ENCODE measurements at places on chromosomes 3 and 15.

GRCh38 chr15:88225461-88225860 lies 31.1 kb downstream of the NTRK3 start:
- no peak for DNase-seq

DNA sequence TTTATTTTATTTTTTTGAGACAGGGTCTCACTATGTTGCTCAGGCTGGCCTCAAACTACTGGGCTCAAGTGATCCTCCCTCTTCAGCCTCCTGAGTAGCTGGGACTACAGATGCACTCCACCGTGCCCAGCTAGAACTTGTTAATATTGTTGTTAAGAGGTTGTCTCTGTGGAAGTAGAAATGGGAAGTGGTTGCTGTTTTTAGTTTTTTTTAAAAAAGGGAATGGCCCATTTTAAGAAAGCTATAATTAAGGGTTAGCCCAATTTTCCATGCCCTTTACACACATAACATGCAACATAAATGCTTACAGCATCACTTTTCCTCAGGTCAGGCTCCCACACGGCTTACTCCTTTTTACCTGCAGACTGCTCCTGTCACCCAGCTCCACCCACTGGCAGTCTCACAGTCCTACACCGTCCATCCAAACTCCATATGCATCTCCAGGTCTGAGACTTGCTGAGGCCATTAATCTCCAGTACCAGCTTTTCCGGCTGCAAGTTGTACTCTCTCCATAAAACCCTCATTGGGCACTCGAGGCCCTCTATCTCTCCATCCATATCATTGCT lies 19.8 kb downstream of the MORC1 start:
- DNase-seq, result no peak

DNA sequence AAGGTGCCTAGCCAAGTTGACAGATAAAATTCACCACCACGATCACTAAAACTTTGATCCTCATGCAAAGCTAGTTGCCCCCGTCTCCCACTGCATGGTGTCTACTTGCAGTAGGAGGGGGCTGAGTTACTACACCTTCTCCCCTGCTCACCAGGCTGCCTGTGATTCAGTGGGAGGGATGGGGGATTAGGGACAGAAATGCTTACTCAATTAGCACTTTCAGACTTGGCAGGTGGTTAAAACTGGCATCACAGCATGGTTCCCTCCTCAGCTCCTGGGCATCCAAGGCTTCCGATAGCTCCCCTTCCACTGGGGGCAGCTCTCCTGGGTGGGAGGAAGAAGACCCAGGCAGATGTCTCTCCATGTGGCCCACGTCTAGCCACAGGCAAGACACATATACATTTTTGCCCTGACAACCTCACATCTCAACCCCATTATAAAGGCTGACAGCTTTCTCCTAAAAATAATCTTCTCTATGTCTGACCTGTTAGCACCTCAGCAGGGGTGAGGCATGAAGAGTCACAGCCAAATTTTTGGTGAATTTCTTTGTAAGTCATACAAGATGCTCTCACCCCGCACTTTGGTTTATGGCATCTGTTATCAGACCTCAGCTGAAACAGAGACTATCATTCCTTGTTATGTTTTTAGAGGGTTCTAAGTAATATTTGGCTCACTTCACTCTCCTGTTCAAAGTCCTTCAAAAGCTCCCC lies 369.0 kb downstream of the SV2B start:
- DNase-seq, result no peak

DNA sequence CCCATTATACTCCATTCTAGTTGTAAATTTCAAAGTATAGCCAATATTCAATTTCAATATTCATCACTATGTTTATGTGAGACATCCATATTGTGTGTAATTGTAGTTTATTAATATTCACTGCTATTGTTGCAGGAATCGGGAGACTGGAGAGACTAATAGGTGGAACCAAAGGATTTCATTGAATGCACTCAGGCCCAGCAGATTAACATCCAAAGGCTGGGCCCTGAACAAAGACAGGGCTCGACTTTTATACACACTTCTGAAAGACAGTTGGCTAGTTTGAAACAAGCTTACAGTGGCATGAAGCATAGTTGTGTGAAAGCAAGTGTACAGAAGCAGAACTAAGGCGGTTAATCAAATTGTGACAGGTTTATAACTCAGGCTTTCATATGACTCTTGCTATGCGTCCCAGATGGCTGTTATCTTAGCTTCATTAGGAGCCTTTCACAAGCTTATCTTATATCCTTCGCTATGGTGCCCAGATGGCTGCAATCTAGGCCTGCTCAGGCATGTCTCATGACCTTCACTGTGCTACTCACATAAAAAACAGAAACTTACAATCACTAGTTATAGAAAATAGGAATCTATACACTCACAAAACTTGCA lies 1038.8 kb upstream of the EPHA6 start:
- DNase-seq, result no peak

DNA sequence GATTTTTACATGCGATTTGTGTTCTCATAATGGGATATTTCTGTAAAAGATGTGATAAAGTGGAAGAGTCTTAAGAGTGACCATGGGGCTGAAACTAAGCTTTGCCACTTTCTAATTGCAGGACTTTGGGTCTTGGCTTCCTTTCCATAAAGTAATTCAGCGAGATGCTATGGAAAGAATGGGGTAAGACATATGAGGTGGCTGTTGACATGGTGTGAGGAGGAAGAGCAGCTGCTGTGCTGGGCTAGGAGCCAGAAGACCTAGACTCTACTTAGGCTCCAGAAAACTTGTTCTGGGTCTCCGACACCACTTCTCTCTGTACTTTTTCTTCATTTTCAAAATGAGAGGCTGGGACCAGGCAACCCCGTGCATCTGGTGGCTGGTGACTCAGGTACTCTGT lies 654.5 kb upstream of the CFAP20DC start:
- no peak for DNase-seq

- no peak for DNase-seq
Measured at GRCh38 chr15:40721701-40722100, 26.7 kb downstream of the RAD51 start.

DNA sequence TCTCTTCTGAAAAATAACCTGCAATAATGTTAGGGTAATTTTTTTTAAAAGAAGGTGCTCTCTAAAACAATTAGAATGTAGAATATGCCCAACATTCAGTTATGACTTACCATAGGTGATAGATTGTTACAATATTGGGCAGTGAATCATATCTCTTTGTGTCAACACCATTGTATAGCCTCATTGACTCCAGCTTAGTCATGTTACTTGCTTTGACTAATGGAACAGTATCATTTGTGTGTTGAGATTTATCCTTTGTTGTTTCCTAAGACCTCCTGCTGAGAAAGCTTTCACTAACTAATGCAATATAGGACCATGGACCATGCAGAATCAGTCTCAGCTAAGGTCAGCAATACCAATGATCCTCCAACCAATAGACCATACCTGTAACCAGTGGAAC lies 1106.4 kb downstream of the SI start:
- DNase-seq, result no peak

DNA sequence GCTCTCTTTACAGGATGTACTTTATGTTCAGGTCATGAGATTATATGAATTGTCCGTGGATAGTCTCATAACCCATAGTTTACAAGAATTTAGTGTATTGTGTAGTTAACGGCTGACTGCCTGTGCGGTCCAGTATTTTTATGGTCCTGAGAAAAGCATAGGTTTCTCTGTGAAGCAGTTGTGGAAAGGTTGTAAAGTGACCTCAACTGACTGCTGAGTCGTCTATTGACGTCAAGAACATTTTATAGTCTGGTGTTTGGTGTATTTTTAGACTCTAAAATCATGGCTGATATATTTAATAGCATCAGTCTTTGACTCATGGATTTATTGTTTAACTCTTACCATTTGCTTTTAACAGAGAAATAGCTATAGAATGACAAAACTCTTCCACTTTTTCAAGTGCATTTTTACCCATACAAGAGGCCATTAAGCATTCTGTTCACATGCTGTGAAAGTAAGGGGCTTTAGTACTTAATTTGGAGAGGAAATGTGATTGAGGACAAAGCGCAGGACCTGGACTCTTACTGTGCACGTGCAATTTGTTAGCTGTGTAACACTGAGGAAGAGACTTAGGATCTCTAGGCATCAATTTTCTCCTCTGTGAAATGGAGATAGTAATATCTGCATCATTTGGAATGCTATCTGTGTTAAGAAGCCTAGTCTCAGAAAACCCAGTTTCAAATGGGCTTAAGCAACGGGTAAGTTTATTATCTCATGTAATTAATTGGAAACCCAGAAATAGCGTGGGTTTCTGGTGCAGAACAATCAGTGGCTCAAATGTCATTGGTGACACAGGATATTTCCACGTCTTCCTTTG lies 240.8 kb downstream of the NFKBIZ start:
- DNase-seq, result peak; percentile 62

GRCh38 chr15:45126535-45127158 lies 3.0 kb downstream of the DUOXA1 start:
- DNase-seq, result peak; percentile 24

DNA sequence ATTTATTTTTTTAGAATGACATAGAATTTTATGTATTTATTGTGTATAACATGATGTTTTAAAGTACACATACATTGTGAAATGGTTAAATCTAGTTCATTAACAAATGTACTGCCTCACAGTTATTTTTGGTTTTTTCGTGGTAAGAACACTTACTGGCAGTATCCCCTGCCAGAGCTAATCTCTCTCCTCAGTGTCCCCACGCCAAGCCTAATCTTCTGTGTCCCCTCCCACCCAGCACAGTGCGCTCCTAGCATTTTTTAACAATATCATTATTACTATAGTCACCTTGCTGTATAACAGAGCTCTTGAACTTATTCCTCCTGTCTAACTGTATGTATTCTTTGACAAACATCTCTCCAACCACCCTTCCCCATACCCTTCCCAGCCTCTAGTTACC lies 333.2 kb downstream of the GABRB3 start:
- no peak for DNase-seq

DNA sequence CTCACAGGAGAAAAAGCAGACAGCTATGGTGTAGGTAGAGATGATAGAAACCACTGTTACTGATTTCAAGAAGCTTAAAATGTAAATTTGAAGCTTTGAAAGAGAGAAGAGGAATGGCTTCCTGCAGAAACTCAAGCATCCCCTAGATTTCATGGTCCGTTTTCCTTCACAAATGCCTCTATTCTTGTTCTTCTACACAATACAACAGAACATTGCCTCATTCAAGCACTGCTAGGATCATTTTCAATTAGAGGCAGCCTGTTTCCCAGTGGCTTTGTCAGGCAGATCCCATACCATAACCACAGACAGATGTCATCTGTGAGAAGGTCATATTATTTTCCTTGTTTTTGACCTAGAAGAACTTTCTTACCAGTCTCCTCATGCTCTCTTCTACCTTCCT lies 77.9 kb upstream of the SPRED1 start:
- DNase-seq, result no peak

DNA sequence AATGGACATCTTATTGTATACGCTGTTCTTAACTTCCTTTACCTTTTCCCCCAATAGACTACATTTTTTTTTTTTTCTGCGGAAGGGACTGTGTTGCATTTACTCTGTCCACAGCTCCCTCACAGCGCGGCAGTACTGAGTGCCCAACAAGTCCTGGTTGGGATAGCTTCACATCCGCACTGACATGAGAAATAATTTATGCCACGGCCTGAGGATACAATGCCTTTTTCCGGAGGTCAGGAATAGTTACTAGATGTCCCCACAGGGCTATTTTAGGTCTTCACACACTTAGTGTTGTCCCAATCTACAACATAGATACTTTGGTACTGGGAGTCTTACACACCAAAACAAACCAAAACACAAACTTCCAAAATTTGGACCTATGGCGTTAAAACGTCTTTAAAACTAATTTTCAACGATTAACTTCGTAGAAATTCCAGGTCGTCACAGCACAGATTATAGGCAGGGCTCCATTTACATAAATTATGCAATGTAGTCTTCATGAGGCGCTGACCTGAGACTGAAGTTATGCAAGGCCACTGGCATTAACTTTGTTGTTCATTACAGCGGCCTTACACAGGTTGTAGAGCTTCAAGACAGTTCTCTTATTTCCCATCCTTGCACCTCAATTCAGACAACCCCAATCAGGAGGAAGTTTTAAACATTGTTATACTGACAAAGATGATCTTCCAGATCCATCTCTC lies 989 bp upstream of the PPIB start:
- DNase-seq, result peak; percentile 22

DNA sequence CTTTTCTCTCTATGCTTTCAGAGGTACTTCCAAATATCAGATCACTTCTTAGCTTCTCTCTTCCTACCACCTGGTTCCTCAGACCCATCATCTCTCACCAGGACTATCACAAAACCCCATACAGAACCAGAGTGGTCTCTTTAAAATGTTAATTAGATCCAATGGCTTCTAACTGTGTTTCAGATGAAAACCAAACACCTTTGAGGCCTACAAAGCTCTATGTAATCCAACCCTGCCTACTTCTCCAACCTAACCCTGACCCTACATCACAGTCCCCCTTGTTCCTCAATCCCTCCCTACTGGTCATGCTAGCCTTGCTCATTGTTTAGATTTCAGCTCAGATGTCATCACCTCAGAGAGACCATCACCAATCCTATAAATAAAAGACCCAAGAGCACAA lies 34.8 kb downstream of the SUMF1 start:
- DNase-seq, result no peak

DNA sequence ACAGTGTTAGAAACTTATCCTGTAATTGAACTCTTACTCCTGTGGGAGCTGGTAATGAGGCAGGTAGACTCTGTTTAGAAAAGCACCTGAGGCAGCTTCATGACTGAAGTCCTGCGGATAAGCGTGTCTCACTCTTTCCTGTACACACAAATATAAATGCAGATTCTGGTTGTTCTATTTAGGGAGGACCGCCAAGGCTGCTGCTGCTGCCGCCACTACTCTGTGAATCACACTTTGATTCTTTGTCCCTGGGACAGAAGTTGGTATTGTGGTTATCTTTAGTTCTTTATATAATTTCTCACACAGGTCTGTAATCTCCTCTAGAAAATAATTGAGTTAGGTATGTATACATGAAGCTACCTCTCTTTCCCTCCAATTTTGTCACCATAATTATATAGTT lies 3.6 kb downstream of the LSAMP start:
- no peak for DNase-seq

GRCh38 chr3:38346587-38347410 lies at the start of gene XYLB:
TSS of gene XYLB (plus strand) at chr3:38346785. CDS start at chr3:38346869, 84 bp downstream.
- peak; percentile 80 for DNase-seq

Data from fibroblast of skin of back (primary cell).